IPS-NIHi11 (cell line): ENCODE measurements at places on chromosomes 11 and 22.

DNA sequence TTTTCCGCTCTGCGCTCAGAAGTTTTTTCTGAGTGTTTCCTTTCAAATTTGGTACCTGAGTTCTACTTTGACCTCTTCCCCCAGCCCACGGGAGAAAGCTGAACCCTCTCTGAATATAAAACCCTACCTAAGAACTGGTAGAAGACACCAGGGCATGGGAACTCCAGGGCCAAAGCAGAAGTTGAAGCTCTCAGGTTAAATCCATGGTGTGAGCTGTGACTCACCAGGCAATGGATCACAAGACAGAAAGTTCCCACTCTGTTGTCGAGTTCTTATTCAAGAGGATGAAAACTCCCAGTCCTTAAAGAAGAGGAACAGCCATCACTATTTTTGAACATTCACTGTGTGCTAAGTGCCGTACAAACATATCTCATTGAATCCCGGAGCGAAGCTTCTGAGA is 8.9 kb downstream of the TMEM218 start:
- DNase-seq = no peak

DNA sequence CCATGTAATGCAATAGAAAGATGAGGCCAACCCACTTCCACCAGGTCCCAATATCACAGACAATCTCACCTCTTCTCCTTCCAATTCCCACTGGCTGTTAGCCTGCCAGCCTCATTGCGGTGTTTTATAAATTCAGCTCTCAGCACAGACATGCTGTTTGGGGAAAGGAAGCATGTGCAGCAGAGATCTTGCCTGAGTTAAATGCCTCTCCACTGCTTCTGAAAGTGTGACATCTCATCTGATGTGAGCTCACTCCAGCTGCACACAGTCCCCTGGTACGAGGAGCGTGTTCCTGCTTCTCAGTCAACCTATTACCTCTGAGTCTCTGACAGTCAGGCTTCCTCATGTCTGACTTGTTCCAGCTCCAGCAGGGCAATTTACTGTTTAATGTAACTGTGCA is 122.7 kb upstream of the GUCY1A2 start:
- no peak for DNase-seq

DNA sequence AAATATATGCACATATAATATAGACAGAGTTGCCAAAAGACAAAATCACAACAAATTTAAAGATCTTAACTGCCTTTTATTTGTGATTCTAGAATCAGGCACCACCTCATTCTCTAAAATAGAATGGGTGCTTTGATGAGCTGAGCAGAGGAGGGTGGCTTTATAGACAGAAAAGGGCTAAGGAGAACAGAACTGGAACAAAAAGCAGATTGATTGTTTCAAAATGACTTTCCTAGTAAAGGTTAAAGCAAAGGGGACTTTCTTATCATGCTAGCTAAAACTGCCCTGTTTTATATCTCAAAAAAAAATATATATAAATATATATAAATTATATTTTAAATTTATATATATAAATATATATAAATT is 287.6 kb downstream of the FAT3 start:
- DNase-seq = no peak

GRCh38 chr22:39135092-39135896 is 17.2 kb downstream of the CBX7 start:
- DNase-seq = peak; percentile 90

- no peak for DNase-seq
Measured at GRCh38 chr22:18111759-18112330, 1.2 kb downstream of the TUBA8 start.

DNA sequence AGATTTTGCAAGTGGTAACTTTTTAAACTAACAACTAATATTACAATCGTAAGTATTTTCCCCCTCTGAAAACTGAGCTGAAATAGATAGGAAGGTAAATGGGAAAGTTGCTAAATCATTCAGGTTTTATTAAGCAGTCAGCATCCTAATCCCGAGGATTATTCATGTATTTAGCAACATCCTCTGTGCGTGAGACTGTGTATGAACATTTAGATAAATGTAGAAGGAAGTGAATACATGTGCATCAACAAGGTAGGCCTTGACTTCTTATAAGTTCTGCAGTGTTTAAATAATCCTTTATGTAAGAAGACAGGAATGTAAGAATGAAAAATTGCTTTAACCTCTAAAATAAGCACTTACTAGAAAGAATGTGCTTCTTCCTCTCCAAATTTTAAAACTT is 745.9 kb upstream of the TENM4 start:
- no peak for DNase-seq

- no peak for DNase-seq
Measured at GRCh38 chr11:7687386-7687785, 14.1 kb upstream of the CYB5R2 start.

- no peak for DNase-seq
Measured at GRCh38 chr11:27319072-27319471, 43.9 kb downstream of the CCDC34 start.

GRCh38 chr11:112241486-112241885 is 15.3 kb downstream of the PTS start:
- DNase-seq = no peak

- DNase-seq = peak; percentile 47
Measured at GRCh38 chr22:19559324-19559811, 35.2 kb upstream of the CLDN5 start.

- no peak for DNase-seq
Measured at GRCh38 chr22:20239676-20240446, 28.3 kb downstream of the RTN4R start.

- no peak for DNase-seq
Measured at GRCh38 chr22:33271390-33272161, 213.4 kb upstream of the SYN3 start.

DNA sequence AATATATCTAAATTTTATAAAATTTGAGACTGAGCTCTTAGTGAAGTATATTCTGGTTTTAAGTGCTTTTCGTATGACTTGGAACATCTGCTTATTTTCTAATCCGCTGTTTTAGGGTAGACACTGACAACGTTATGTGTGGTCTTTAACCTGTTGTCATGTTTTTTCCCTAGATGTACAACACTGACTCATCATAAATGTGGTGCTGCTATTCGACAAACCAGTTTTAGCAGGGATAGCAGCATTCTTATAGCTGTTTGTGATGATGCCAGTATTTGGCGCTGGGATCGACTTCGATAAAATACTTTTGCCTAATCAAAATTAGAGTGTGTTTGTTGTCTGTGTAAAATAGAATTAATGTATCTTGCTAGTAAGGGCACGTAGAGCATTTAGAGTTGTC is 23.8 kb upstream of the HIKESHI start:
- no peak for DNase-seq

GRCh38 chr11:67576735-67577475 is 6.7 kb upstream of the GSTP1 start:
- DNase-seq = peak; percentile 31

- DNase-seq = no peak
Measured at GRCh38 chr11:65997286-65997685, 4.7 kb downstream of the EIF1AD start.

GRCh38 chr22:46085828-46086576 is 64.3 kb upstream of the PPARA start:
- no peak for DNase-seq

GRCh38 chr22:46579751-46580449 is 40.3 kb upstream of the GRAMD4 start:
- no peak for DNase-seq

DNA sequence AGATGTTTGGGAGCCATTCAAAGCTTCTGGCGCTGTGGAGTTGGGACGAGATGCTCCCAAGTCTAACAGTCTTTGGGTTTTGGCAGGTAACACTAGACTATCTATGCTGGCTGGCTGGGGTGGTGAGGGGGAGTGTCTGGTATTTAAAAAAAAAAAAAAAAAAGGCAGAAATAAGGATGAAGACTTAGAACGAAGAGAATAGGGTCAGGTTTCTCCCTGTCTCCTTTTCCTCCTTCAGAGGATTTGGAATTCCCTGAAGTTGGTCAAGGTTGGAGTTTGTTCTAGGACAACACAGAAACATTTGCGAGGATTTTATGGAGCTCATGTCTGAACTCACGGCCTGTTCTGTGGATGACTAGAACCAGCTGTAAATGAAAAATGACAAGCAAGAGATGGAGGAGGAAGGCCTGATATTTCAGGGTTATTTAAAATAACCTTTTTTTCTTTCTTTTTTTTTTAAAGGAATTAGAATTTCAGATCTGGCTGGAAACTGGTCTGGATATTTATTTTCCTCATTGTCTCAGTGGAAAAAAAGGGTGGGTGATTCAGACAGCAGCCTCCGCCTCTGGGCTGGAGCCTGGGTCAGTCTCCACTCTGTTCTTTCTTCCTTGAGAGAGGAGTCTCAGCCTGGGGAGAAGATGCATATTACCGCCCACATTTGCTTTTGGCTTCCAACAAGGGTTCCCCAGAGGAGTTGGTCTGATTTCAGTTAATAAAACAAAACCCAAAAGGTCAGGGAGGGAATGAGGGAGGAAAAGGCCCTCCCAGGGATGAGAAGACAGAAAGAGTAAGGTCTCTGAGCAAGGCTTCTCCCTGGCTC is 80.1 kb downstream of the USP35 start:
- DNase-seq = no peak

- no peak for DNase-seq
Measured at GRCh38 chr22:26548303-26548702, 36.0 kb upstream of the TFIP11 start.

GRCh38 chr11:69048031-69048693 is 570 bp upstream of the TPCN2 start:
- no peak for DNase-seq

GRCh38 chr22:19892257-19892879 is 37.7 kb upstream of the GNB1L start:
- no peak for DNase-seq

- no peak for DNase-seq
Measured at GRCh38 chr22:50085211-50085972, at the start of gene MLC1. MLC1 (minus strand) TSS chr22:50085426; CDS start chr22:50084902, 524 bp downstream.

DNA sequence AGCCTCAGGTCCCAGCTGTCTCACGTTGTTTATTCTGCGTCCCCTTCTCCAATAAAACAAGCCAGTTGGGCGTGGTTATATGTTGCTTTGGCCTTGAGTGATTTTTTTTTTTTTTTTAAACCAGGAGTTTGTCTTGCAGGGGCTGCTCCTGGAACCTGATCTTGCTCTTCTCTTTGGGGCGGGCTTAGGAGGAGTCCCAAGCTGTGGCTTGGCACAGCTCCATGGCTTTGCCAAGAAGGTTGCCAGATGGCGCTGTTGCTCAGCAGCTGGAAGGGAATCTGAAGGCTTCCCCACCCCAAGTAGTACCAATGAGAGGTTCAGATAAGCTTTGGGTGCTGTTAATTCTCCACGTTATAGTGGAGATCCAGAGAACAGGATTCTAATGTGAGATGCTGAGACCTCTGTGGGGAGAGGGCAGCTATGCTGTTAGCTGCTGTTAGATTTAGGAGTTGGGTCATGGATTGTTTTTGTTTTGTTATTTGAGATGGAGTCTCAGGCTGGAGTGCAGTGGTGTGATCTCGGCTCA is 2.0 kb upstream of the FERMT3 start:
- peak; percentile 92 for DNase-seq

DNA sequence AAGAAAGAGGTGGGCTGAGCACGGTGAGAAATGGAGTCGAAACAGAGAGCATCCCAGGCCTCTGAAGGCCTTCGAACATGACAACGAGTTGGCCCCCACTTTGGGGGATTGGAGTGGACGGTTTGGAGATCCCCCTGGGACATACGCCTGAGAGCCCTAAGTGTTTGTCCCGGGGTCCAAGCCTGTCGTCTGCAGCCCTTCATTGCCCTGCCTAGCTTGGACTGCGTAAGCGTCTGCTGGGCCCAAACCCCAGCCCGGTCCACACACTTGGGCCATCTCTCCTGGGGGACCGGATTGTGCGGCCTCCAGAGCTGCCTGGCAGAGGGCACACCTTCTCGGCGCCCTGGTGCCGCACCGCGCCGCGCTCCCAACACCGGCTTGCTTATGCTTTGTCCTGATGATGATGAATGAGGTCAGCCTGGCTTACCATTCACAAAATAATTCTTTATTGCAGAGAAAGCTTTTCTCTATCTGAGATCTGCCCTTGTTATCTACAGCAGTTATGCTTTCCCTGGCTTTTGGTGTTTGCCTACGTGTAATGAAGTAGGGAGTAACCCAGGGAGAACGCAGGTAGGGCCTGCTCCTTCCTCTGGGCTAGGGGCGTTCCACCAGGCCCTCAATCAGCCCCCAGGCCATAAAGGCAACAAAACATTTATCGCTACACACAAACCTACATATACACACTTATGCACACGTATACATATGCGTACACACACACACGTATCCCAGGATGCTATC is 85.9 kb upstream of the PPARA start:
- no peak for DNase-seq

DNA sequence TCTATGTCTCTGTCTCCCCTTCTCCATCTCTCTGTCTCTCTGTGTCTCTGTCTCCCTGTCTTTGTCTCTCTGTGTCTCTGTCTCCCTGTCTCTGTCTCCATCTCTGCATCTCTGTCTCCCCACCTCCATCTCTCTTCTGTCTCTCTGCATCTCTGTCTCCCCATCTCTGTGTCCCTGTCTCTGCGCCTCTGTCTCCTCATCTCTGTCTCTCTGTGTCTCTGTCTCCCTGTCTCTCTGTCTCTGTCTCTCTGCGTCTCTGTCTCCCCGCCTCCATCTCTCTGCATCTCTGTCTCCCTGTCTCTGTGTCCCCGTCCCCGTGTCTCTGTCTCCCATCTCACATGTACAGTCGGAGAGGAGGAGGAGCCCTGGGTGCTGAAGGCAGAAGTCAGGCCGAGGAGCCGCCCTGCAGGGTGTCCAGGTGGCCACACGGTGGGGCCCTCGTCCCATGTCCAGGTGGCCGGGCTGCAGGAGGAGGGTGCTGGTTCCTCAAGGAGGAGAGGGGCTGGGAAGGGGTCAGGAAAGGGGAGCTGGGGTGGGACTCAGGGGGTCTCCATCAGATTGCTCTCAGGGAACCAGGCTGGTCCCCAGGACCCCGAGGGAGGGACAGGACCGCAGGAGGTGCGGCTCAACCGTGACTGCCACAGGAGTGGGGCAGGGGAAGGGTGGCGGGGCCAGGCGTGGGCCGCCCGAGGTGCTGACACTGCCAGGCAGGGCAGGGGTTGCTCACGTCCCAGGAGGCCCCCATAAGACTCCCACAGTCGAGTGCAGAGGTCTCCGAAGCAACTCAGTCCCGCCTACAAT is 25.6 kb upstream of the TH start:
- DNase-seq = peak; percentile 91

DNA sequence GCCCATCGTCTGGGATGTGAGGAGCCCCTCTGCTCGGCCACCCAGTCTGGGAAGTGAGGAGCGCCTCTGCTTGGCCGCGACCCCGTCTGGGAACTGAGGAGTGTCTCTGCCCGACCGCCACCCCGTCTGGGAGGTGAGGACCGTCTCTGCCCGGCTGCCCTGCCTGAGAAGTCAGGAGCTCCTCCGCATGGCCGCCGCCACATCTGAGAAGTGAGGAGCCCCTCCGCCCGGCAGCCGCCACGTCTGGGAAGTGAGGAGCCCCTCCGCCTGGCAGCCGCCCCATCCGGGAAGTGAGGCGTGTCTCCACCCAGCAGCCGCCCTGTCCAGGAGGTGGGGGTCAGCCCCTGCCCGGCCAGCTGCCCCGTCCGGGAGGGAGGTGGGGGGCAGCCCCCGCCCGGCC is 5.8 kb upstream of the OR5M8 start:
- DNase-seq = no peak

DNA sequence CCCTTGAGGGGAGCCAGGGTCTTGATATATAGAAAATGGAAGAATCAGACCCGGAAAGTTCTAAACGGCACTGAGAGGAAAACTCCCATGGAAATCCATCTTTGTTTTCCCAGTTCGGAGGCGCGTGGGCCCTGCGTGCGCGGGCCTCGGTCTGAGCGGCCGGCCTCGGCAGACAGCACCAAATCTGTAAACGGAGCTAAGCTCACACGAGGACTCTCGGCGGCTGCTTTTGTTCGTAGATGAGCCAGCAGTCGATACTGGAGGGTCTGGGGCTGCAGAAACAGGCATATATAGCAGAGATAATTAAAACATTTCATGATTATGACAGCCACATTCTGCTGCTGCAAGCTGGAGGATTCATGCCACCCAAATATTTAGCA is 68.5 kb upstream of the PPARA start:
- no peak for DNase-seq
